ENCODE measurements at places on chromosomes 1 and 21. TPM values are rescaled to one million over a fixed set of nuclear protein-coding genes. Genes with fewer than 3 reads are reported as not detected.
A peak's percentile ranks its signal among the peaks of the same experiment; 100 is the strongest.

GRCh38 chr1:203805689-203806088 is 10.3 kb downstream of the ZBED6 start:
- H3K4me1 ChIP-seq, result peaks cover 31% of the 10 kb centered on the region
- DNase-seq, result no peak
- H3K36me3 ChIP-seq, result peaks cover 31% of the 10 kb centered on the region
- no peak overlapping the region for H3K4me3 ChIP-seq

GRCh38 chr1:100360790-100361510 is 8.6 kb downstream of the CDC14A start:
- DNase-seq, result peak; percentile 40
- H3K36me3 ChIP-seq, result no peaks in the 10 kb centered on the region
- no peak overlapping the region for H3K27ac ChIP-seq
- no peaks in the 10 kb centered on the region for H3K4me1 ChIP-seq

GRCh38 chr1:27863538-27863915 is 8.8 kb upstream of the THEMIS2 start:
- H3K4me1 ChIP-seq, result peaks cover 20% of the 10 kb centered on the region
- peak overlapping the region; percentile 4 for H3K4me3 ChIP-seq
- peak overlapping the region; percentile 99 for H3K27ac ChIP-seq
- H3K36me3 ChIP-seq, result no peaks in the 10 kb centered on the region
- no peak for DNase-seq

Gene ENSA
- 47.4 TPM for total RNA-seq

GRCh38 chr21:42019101-42019605 is 9.0 kb upstream of the ZBTB21 start:
- no peak overlapping the region for H3K27ac ChIP-seq
- no peak for DNase-seq
- H3K4me1 ChIP-seq, result no peaks in the 10 kb centered on the region
- H3K4me3 ChIP-seq, result no peak overlapping the region
- H3K36me3 ChIP-seq, result no peaks in the 10 kb centered on the region

DNA sequence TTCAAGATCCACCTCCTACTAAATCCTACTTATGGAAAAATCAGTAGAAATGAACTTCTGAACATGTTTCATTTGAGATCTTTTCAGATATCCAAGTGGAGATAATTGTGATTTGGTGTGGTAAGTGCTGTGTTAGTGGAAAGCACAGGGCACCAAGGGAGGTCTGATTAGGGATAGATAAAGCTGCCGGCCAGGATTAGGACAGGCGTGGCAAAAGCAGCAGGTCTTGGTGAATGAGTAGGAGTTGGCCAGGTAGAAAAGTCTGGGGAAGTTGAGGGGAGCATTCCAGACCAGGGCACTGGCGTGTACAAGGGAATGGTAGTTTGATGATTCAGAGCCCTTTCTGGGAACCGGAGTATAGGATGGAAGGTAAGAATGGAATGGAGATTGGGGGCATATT is 47.8 kb downstream of the AZIN2 start:
- no peak overlapping the region for H3K27ac ChIP-seq
- no peaks in the 10 kb centered on the region for H3K27me3 ChIP-seq
- H3K4me3 ChIP-seq, result no peak overlapping the region
- no peak for DNase-seq
- no peaks in the 10 kb centered on the region for H3K36me3 ChIP-seq

DNA sequence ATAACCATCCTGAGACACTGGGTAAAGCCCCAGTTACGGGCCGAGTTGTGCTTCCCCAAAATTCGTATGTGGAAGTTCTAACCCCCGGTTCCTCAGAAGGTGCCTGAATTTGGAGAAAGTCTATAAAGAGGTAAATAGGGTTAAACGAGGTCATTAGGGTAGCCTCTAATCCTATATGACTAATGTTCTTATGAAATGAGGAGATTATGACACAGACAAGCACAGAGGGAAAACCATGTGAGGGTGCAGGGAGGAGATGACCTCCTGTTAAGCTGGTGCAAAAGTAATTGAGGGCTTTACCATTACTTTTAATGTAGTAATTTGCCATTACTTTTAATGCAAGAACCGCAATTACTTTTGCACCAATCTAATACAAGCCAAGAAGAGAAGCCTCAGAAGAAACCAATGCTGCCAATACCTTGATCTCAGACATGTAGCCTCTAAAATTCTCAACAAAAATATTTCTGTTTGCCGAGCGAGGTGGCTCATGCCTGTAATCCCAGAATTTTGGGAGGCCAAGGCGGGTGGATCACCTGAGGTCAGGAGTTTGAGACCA is 260.8 kb downstream of the GPATCH2 start:
- no peak overlapping the region for H3K4me3 ChIP-seq
- no peaks in the 10 kb centered on the region for H3K36me3 ChIP-seq
- H3K27ac ChIP-seq, result no peak overlapping the region
- no peaks in the 10 kb centered on the region for H3K4me1 ChIP-seq

Gene OR2L2
- total RNA-seq, result not detected

Gene SNRNP40
- 57.6 TPM for total RNA-seq

DNA sequence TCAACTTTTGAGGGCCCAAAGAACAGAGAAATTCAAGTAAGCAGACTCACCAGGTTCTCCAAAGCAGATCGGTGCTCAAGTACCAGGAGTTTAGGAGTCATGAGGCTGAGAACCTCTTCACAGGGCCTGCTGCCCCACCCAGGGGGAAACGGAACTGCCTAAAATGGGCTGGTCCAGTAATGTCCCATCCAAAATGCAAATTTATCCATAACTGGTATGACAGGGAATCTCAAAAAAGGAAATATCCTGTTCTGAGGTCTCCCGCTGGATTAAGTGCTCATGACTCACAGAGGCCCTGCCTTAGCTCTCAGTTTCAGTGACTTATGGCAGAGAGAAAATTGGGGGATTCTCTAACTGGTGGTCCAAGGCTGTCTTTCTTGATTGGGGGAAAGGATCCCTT is 9.3 kb downstream of the SPRR2G start:
- no peak for DNase-seq
- no peak overlapping the region for H3K27ac ChIP-seq
- H3K36me3 ChIP-seq, result no peaks in the 10 kb centered on the region
- H3K27me3 ChIP-seq, result peaks cover 18% of the 10 kb centered on the region
- H3K4me3 ChIP-seq, result no peak overlapping the region

GRCh38 chr21:40377135-40377534 is 469.8 kb downstream of the DSCAM start:
- H3K36me3 ChIP-seq, result no peaks in the 10 kb centered on the region
- H3K4me1 ChIP-seq, result no peaks in the 10 kb centered on the region
- no peak overlapping the region for H3K27ac ChIP-seq
- H3K27me3 ChIP-seq, result no peaks in the 10 kb centered on the region
- DNase-seq, result no peak
- H3K4me3 ChIP-seq, result no peak overlapping the region

Gene SPATA45
- total RNA-seq, result not detected

GRCh38 chr1:167136191-167136614 is 42.3 kb downstream of the STYXL2 start:
- H3K4me3 ChIP-seq, result no peak overlapping the region
- no peaks in the 10 kb centered on the region for H3K36me3 ChIP-seq
- DNase-seq, result peak; percentile 48
- 0 out of 2 replicates have a peak, but pooled peaks cover 3% of the 10 kb centered on the region for H3K4me1 ChIP-seq

DNA sequence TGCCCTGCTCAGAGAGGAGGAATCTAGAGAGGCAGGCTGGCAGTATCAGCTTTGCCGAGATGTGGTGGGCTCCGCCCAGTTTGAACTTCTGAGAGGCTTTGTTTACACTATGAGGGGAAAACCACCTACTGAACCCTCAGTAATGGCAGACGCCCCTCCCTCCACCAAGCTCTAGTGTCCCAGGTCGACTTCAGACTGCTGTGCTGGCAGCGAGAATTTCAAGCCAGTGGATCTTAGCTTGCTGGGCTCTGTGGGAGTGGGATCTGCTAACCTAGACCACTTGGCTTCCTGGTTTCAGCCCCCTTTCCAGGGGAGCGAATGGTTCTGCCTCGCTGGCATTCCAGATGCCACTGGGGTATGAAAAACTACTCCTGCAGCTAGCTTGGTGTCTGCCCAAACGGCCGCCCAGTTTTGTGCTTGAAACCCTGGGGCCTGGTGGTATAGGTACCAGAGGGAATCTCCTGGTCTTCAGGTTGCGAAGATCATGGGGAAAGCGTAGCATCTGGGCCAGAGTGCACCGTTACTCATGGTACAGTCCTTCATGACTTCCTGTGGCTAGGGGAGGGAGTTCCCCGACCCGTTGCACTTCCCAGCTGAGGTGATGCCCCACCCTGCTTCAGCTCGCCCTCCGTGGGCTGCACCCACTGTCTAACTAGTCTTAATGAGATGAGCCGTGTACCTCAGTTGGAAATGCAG is 43.6 kb downstream of the C21orf91 start:
- no peaks in the 10 kb centered on the region for H3K4me1 ChIP-seq
- no peak overlapping the region for H3K4me3 ChIP-seq
- no peaks in the 10 kb centered on the region for H3K36me3 ChIP-seq
- no peaks in the 10 kb centered on the region for H3K27me3 ChIP-seq
- no peak for DNase-seq

Gene HPCA
- not detected for total RNA-seq

DNA sequence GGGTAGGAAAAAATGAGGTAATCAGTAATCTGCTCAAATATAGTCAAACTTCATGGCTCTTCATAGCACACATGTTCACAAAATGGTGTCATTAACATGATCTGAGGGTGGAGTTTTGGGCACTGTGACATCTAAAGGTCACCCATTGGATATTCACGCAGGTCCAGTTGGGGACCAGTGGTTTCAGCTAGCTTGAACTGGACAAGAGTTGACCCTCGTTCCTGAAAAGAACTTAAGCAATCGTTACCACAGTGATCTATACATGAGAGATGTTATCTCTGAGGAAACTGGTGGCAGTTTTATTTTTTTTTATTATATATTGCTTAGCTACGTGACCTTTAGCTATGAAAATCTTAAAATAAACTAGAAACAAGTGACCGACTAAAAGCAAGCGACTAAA is 3.0 kb upstream of the OR2C3 start:
- no peaks in the 10 kb centered on the region for H3K36me3 ChIP-seq
- no peak overlapping the region for H3K27ac ChIP-seq
- no peaks in the 10 kb centered on the region for H3K4me1 ChIP-seq
- DNase-seq, result no peak

DNA sequence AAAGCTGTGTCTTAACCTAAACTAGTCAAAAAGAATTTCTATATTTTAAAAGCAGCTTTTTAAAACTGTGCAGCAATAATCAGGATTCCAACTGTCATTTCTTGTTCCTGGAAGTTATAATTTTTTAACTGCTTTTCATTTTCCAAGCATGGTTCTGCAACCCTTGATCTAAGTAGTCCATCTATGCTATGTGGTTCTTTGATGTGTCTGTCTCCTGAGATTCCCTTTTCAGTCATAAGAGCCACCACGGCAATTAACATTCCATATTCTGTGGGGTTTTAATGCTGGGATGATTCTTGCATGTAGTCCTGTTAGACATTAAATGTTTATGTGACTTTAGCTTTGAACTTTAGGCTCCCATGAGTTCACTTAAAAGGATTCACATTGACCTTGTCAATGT is 220.4 kb downstream of the TPR start:
- H3K4me1 ChIP-seq, result peaks cover 35% of the 10 kb centered on the region
- DNase-seq, result no peak
- H3K27ac ChIP-seq, result no peak overlapping the region

Gene NPR1
- total RNA-seq, result 0.25 TPM

DNA sequence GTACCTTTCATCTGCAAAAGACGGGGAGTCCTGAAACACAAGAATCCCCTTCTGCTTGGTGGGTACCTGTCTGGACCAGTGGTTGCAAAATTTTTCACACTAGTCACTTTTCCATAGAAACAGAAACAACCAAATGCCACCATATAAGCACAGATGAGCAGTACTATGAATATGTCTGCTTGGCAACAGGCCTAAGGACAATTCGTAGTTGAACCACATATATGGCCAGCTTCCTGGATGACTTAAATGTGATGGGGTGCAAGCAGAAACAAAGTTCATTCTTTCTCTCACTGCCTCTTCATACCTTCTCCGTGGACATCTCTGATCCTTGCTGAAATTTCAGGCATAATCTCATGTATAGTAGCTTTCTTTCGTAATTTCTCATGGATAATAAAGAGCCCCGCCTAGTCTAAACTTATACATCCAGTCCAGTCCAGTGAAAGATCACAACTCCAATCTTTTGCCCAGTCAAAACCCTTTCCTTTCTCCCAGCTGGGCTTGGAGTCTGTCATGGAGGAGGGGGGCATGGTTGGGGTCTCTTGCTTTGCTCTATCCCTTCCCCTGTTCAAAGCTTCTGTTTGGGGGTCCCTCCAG is 7.0 kb downstream of the FCAMR start:
- H3K36me3 ChIP-seq, result no peaks in the 10 kb centered on the region
- H3K27ac ChIP-seq, result no peak overlapping the region
- peak; percentile 72 for DNase-seq

Gene MYOG
- not detected for total RNA-seq
